Sciatic nerve (tissue), 2 donors: ENCODE measurements at places on chromosomes 2 and 18.
A peak's percentile ranks its signal among the peaks of the same experiment; 100 is the strongest.

DNA sequence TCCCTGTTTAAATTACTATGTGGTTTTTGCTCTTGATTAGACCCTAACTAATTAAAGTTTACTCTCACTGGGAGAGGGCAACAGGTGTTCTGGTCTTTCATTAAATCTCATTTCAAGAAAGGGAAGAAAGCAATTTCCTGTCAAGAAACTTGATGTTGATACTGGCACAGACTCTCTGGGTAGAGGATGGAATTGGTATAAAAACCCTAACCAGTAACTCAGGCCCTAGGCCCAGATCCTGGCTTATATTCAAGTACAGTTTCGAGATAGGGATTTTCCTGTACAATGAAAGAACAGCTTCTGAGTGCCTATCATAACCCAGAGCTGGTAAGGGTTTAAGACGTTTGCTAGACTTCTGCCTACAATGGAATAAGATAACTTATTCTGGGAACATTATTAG is 61.6 kb upstream of the ACYP2 start:
- no peak for DNase-seq

GRCh38 chr2:150376553-150377335 is 110.7 kb downstream of the RND3 start:
- DNase-seq = peak; percentile 66

DNA sequence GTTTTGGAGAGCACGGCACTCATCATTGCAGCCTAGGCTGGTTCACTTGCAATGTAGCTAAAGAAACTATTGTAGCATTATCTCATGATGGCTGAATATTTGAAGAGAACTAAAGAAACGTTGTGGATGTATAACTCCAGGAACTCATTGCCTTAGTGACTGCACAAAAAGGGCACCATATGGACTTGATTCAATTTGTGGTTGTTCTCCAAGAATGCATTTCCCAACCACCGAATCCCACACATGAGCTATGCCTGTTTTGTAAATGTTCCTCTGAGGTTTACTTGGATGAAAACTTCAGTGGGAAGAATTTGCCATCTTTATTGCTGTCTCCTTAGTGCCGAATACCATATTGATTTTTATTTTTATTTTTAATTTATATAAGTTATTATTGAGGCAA is 43.5 kb downstream of the DOK6 start:
- DNase-seq = no peak

DNA sequence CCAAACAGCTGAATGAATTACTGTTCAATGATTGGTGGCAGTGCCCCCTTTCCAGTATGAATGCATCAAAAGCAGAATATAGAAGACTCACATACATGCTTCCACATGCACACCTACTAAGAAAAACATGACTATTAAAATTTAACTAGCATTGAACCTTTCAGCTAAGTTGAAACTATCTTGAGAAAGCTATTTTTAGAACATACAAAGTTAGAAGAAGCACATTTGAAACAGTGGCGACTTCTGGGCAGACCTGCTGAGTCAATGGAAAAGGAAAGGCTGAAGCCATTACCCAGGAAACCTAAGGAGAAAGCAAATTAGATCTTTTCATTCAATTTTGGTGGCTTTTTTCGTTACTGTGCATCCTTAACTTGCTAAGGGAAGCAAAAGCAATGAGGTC is 55.9 kb downstream of the PLA2R1 start:
- DNase-seq = no peak

GRCh38 chr18:3449512-3450011 is 410 bp upstream of the TGIF1 start:
- peak; percentile 88 for DNase-seq

DNA sequence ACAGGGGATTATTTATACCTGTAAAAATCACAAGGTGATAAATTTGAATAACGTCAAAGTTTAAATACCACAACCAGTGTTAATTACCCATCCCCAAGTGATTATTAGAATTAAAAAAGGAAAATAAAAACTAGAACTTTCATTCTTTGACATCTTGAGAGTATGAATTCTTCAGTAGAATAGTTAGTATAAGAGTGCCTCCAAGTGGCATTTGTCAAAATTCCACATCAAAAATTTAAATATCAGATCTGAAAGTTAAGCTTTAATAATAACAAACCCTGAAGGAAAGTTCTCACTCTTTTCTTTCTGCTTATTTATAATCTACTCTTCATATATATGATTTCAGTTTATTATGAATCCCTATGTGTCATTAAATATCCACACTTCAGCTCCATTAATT is 273.7 kb upstream of the KYNU start:
- DNase-seq = no peak

GRCh38 chr2:205699515-205700289 is 17.4 kb downstream of the NRP2 start:
- DNase-seq = no peak

DNA sequence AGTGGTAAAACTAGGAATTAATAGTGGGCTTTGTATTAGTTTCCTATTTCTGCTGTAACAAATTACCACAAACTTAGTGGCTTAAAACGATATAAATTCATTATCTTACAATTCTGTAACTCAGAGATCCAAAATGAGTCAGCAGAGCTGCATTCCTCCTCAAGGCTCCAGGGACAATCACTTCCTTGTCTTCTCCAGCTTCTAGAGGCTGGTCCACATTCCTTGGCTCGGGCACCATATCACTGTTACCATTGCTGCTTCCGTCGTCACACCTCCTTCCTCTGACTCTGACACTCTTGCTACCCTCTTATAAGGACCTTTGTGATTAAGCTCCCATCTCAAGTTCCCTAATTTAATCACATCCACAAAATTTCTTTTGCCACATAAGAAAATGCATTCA is 567.8 kb upstream of the KLHL29 start:
- DNase-seq = no peak

GRCh38 chr18:5972298-5972697 is 77.0 kb upstream of the TMEM200C start:
- no peak for DNase-seq

DNA sequence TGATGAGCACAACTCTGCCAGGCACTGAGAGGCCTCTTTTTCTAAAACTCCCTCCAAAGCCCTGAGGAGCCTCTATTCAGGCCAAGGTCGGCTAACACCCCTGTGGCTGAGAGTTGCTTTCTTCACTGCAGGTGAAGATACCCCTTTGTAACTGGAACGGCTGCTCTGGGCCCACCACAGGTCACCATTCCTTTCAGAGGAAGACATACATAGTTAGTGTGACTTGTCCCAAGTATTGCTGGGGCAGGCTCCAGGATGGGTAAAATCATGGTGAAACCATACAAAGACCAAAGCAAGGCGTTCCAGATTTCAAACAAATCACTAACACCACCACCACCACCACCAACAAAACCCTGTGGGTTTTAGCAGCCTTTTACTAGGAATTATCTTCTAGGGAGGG is 36.8 kb downstream of the CHST10 start:
- no peak for DNase-seq

DNA sequence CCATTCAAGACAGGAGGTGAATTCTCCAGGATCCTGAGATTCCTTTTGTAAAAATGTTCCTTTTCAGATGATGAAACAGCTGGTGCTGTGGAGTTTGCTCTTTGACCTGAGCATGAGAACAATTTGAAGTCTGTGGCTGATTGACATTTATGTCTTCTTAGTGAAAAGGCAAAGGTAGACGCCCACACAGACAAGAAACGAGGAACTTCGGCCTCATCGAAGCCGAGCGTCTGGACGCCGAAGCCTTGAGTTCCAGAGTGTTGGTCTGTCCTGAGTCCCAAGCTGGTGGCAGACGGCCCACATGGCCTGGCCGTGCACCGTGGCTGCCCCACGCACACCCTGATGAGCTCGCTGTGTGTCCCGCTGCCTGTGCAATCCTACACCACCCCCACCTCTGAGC is 20.7 kb upstream of the SNTG2 start:
- DNase-seq = peak; percentile 33

- no peak for DNase-seq
Measured at GRCh38 chr2:203707530-203707929, 1.1 kb downstream of the CD28 start.

DNA sequence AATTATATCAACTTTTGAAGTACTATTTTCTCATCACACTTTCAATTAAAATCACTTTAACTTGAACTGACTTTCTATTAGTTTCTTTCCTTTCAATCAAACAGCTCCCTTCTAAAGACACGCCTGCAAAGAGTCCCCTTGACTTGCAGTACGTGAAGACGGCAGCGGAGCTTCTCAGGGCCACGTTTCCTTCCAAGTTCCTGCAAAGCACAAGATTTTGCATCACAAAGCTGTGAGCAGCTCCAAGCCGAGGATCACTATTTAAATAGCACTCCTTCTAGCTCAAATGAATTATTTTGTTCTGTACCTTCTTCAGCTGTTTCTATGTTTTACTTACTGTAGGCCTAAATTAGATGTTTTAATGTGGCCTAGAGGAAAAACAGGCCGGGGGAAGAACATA is 30.8 kb downstream of the SH3YL1 start:
- no peak for DNase-seq

GRCh38 chr2:204205538-204205937 is 269.0 kb downstream of the ICOS start:
- no peak for DNase-seq

DNA sequence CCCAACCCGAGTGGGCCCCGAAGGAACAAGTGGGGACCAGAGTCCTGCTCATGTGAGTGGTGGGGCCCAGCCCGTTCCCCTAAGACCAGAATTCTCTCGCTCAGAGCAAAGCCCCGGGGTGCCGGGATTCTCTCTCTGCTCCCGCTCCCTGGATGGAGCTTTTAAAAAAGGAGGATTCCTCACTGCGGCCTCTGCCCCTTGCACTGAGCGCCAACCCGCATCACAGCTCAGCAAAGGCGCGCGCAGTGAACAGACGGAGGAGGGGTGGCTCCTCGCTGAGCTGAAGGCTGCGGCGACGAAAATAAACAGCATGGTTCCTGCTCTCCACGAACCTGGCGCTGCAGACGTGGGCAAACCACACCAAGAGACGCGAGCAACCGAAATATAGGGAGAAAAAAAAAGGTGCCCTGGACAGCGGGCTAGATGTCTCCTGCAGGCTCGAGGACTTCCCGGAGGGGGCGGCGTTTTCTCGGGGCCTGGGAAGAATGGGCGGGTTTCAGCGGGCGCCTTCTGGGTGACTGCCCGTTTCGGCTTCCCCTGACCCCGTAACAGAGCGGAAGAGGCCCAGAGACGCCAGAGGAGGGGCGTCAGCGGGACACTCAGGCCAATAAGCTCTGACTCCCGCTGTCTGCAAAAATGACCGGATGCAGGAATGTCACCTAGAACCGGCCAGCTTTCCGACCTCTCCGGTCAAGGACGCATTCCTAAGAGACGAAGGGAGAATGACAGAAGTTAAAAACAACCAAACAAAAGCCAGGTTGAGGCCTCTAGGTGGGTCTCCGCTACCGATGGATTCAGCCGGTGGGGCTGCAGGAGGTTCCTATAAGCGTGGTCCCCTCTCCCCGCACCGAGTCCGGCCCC is 819 bp upstream of the KLF11 start:
- peak; percentile 88 for DNase-seq

- DNase-seq = no peak
Measured at GRCh38 chr2:11602563-11603204, 67.3 kb downstream of the NTSR2 start.
